Activated T-helper 1 cell treated with Interleukin-2 at 50 U/mL for 16 hours (primary cell): ENCODE measurements at places on chromosomes 5 and 9.

GRCh38 chr9:70986984-70987383 is 134.4 kb downstream of the TRPM3 start:
- no peak for DNase-seq

DNA sequence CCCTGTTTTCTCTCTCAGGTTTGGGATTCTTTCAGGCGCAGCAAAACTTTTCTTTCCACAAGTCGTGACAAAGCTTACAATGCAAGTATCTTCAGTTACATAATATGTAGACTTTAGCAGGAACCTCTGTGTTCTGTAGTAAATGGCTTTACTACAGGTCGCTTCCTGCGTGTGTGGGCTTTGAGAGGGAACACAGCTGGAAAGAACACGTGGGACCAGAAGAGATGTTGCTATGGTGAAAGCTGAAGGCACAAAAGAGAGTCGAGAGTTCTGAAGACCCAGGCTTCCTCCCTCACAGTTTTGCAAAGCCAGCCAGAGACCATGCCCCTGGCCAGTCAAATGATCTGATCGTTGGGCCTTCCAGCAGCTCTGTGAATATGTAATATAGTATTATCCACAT is 4.0 kb downstream of the ANKRD55 start:
- no peak for DNase-seq

DNA sequence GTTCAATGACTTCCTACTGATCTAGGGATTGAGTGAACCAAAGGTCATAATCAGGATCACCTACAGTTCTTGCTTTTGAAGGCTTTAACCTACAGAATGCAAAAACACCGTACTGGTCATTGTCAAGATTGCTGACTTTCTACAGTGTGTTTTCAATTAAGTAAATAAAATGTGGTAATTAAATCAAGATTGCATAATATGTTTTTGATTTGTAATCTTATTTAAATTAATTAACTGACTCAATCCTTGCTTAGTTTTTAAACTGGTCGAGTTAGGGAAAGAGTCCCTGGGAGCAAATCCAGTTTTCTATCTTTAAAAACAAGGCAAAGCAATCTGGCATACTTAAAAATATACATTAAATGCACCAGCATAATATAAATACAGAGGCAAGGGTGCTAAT is 125.9 kb downstream of the NFIB start:
- DNase-seq: no peak

GRCh38 chr9:113587471-113588031 is 124.0 kb downstream of the RGS3 start:
- no peak for DNase-seq

DNA sequence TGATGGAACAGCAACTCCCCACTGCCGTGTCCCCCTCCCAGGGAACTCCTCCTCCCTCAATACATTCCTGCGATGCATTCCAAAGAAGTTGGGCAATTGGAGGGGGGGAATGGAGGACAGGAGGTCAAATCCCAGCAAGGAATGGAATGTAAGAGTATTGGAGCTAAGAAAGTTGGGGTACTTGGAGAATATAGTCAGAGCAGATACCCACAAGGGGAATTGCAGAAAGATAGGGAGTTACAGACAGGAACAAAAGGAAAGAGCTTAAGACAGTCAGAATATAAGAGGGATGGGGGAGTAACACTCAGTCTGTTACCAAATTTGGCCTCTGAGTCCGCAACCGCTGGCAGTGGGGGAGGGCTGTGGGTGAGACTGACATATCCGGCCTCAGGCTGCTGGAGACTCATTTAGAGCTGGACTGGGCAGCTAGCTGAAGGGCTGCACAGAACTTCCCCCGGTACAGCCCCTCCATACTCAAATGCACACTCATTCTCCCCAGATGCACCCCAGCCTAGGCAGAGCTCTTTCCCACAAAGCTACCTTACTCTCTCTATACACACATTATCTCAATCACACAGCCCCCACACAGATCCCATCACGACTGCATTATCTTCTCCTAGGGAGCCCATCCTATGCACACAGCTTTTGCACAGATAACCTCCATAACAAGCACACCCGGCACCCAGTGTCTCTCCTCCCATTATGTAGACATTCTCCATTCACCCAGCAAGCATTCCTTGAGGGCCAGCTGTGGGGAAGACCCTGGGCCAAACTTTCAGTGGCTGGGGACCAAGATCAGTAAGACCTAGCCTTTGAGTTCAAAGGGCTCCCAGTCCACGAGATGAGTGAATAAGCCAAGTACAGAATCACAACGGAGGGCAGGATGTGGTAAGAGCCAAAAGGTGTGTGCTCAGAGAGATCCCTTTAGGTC is 3.7 kb downstream of the TLN1 start:
- peak; percentile 10 for DNase-seq

- DNase-seq: no peak
Measured at GRCh38 chr5:159864885-159865691, 51.2 kb upstream of the ADRA1B start.

- no peak for DNase-seq
Measured at GRCh38 chr9:69577123-69577522, 95.0 kb downstream of the APBA1 start.

DNA sequence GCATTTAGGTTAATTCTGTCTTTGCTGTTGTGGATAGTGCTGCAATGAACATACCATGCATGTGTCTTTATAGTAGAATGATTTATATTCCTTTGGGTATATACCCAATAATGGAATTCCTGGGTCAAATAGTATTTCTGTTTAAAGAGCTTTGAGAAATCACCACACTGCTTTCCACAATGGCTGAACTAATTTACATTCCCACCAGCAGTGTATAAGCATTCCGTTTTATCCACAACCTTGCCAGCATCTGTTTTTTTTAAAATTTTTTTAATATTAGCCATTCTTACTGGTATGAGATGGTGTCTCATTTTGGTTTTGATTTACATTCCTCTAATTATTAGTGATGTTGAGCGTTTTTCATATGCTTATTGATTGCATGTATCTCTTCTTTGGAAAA is 15.5 kb upstream of the TARS1 start:
- DNase-seq: no peak

- DNase-seq: no peak
Measured at GRCh38 chr5:77935506-77936364, 159.6 kb upstream of the TBCA start.

GRCh38 chr5:57445006-57445704 is 37.5 kb downstream of the ACTBL2 start:
- no peak for DNase-seq

DNA sequence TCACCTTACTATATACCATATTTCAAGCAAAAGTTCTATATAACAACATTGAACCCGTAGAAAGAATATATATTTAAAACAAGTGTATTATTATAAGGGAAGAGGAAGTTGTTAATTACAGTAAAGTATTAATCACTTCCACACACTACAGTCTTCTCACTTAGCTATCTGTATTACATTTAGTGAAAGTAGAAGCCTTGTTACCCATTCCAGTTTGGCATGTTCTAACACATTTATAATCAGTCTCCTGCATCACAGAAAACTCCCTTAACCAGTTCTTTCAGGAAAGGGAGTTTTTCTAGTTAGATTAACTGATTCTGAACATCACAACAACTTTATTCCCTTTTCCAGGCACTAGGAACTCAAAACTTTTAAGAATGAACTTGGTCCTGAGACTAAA is 6.9 kb downstream of the RAB14 start:
- DNase-seq: no peak

DNA sequence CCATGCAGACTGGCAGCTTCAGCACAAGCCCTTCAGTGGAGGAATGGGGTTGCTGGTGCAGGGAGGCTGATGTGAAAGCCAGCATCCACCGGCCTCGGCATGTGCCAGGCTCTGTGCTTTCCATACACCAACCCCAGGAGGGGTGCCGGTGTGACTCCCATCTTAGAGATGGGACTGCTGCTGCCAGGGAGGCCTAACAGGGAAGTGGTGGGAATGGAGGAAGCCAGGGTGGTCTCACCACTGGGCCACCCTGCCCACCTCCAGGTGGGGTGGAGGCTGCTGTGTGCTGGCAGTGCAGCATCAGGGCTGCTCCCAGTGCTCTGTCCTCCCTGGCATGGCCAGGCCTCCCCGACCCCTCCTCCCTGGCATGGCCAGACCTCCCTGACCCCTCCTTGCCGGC is 32.8 kb upstream of the PITX1 start:
- no peak for DNase-seq

- DNase-seq: no peak
Measured at GRCh38 chr9:130150779-130151382, 21.3 kb upstream of the NCS1 start.

DNA sequence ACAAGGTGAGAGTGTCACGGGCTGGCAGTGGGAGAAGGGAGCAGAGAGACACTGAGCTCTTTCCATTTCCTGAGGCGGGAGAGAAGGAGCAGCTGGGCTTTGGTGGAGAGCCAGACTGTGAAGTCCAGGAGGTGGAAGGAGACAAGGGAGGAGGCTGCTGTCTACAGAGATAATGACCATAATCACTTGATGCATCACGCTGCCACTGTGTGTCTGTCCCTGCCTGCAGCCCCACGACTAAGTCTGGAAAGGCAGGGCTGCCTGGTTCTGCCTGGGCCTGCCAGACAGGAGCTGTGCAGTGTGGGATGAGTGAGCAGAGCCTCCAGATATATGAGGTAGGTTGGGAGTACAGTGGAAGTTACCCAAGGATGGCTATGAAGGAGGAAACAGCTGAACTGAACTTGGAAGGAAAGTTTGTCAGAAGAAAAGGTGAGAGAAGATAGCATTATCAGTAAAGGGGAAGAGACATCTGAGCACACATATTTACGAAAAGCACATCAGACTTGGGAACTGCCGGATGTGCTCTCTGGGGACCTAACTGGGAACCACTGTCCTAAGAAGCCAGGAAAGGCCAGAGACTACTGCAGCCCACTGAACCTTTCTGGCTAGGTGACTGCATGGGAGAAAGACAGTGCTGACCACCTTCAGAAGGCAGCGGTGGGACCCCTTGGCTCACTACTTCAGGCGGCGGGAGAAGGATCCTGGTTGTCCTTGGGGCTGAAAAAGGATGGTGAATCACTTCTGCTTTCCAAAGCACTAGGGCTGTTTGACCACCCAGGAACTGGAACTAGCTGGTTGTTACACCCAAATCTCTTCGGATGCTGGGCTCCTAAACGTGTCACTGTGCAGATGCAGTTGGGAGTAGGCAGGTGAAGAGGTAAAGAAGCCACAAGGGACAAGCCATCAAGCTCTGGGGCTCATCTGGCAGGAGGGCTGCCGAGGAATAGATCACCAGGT is 12.8 kb upstream of the DDX41 start:
- no peak for DNase-seq

DNA sequence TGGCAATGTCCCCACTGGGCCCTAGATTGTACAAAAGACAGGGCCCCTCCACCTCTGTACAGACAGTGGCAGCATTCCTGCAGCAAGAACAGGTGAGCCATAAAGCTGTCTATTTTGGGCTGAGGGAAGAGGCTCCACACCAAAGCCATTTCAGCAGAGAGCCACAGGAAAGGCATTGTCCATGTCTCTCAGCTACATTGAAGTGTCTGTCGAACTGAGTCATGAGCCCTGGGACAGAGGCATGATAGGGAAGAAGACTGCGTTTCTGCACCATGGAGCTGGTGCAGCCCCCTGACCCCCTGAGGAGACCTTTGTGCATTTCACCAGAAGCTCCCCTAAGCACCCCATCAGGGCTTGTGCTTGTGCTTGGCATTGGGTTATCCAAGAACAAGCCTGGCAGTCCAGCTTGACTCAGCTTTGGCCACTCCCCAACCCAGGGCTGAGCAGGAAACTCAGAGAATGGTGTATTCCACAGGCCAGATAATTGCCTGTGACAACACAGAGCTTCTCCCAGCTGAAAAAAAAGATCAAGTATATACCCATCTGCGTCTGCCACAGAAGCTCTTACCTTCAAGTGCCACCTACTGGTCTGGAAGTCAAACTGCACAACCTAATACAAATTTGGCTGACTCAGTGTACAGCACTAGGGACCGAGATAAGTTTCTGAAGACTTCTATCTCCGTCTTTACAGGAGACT is 5.9 kb upstream of the FRMD3 start:
- DNase-seq: no peak

DNA sequence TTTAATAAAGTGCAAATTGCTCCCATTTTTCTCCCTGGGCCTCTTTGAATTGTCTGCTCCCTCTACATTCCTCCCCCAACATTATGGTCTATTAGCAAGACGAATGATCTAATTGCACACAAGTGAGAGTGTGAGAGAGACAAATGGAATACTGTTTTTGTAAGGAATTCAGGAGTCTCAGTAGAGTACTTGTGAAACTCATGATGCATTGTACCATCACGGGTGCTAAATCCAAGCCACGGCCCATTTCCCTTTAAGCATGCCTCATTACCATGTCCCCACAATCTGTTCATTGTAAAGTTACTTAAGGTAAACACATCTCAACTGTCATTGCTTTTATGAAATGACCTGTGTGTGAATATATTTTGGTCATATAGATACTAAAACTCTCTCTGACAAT is 62.8 kb downstream of the CD180 start:
- no peak for DNase-seq

DNA sequence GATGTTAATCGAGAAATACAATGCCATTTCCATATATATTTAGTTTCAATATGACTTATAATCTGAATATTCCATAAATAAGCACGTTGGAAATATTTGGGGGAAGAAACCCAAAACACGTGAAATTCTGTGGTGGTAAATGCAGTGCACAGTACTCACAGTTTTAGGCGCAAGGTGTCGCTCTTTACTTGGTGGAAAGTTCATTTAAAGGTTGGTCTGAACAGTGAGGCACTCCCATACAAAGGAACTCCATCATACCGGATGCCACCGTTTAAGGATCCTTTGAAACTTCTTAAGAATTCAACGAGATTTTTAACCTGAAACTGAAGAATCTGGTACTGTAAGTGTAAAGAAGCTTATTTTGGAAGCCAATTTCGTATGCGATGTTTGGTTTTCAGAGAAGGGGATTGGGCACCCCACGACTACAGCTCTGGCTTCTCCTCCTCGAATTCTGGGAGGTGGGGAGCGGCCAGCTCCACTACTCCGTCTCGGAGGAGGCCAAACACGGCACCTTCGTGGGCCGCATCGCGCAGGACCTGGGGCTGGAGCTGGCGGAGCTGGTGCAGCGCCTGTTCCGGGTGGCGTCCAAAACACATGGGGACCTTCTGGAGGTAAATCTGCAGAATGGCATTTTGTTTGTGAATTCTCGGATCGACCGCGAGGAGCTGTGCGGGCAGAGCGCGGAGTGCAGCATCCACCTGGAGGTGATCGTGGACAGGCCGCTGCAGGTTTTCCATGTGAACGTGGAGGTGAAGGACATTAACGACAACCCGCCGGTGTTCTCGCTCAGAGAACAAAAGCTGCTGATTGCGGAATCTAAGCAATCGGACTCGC is at the start of gene PCDHA11:
Gene PCDHA11 (plus strand): TSS at position 237 of the 834 bp plus-strand sequence. CDS start 147 bp downstream, at position 384.
- no peak for DNase-seq

DNA sequence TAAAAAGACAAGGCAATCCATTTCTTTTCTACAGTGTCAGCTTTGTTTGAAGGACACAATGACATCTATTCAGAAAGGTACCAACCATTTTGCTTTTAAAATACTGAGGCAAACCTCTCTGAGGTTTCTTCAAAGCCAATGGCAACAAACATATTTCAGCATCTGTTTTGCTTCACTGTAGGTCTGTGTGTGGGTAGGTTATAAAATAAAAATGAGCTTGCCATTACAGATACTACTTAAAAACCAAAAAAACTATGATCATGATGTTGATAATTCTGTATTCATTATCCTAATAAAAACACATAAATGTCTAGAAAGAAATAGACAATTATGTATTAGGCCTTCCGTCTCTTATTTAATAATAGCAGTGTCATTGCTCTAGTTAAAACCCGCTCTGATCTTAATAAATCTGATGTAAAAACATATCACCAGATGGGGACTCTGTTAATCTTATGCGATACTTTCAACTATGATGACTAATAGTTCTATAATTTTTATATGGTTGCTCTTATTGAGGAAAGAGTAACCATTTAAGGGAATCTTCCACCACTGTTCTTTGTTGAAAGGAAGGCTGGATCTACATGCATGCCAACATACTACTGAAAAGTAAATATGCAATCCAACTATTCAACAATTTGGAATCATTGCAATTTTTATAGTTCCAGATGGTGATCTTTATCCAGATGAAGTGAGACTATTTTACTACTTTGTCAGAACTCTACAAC is 647.2 kb downstream of the PDE4D start:
- no peak for DNase-seq
